Neural progenitor cell (in vitro differentiated cells): ENCODE measurements at places on chromosomes 2 and 18.

- DNase-seq = no peak
Measured at GRCh38 chr2:80246534-80246933, 58.0 kb downstream of the LRRTM1 start.

- DNase-seq = no peak
Measured at GRCh38 chr2:18154259-18154658, 275.8 kb downstream of the KCNS3 start.

- no peak for DNase-seq
Measured at GRCh38 chr2:217451666-217452065, 551.1 kb downstream of the TNS1 start.

DNA sequence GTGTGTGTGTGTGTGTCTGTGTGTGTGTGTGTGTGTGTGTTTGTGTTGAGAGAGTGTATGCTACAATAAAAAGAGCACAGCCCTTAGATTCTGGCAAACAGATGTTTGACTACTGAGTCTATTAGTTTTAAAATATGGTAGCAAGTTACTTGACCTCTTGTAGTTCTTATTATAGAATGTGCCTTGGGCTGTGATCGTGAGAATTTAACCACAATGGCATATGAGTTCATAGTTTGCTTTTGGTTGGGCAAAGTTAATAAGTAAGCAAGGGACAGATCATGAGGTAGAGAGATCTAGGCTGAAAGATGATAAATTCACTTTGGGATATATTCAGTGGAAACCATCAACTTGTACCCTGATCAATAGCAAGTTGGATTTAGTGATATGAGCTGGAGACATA lies 334.3 kb upstream of the VWC2L start:
- DNase-seq = no peak

DNA sequence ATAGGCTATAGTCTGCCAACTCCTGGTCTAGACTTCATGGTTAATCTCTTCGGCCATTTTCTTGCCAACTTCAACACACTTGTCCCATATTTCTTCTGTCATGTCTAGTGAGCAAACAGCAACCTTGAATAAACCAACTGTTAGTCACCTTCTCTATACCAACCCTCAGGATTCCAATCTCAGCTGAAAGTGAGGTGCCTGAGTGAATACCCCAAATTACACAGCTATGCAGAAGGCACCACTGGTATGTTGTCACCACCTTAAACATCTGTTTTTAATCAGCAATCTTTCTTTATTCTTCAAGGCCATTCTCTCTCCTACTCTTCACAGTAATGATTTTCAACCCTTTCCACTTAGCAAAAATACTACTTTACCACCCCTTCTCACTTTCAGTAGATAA lies 39.3 kb downstream of the THOC1 start:
- no peak for DNase-seq

GRCh38 chr18:55031576-55031975 lies 72.3 kb upstream of the CCDC68 start:
- no peak for DNase-seq

GRCh38 chr18:3177902-3178687 lies 41.7 kb downstream of the MYOM1 start:
- no peak for DNase-seq

GRCh38 chr2:1590596-1591460 lies 153.5 kb downstream of the PXDN start:
- DNase-seq = peak; percentile 42

DNA sequence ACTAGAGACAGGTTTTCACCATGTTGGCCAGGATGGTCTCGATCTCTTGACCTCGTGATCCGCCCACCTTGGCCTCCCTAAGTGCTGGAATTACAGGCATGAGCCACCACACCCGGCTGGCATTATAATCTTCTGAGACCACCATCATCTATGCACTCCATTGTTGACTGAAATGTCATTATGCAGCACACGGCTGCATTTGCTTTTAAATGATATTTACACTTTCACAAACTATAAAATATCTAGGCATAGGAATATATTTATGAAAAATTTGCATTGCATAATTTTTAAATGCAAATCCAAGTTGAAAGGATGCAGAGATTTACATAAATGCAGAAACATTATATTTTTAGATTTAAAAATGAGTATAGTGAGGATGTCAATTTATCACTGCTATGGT lies 30.0 kb upstream of the ANKRD44 start:
- DNase-seq = no peak

DNA sequence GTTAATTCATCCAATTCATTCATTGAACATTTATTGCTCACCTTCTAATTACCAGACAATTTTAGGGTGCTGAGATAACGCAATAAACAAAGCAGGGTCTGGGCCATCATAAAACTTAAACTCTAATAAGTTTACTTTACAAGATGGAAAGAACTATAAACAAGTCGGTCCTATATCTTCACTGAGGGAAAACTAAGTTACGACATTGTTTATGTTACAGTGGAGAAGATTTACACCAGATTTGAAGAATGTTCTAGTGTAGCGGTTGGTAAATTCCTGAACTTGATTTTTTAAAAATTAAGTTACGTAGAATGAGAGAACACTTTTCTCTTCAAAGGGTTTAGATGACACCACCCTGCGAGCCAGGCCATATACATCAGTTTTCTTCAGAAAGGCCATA lies 20.7 kb upstream of the FRZB start:
- no peak for DNase-seq

DNA sequence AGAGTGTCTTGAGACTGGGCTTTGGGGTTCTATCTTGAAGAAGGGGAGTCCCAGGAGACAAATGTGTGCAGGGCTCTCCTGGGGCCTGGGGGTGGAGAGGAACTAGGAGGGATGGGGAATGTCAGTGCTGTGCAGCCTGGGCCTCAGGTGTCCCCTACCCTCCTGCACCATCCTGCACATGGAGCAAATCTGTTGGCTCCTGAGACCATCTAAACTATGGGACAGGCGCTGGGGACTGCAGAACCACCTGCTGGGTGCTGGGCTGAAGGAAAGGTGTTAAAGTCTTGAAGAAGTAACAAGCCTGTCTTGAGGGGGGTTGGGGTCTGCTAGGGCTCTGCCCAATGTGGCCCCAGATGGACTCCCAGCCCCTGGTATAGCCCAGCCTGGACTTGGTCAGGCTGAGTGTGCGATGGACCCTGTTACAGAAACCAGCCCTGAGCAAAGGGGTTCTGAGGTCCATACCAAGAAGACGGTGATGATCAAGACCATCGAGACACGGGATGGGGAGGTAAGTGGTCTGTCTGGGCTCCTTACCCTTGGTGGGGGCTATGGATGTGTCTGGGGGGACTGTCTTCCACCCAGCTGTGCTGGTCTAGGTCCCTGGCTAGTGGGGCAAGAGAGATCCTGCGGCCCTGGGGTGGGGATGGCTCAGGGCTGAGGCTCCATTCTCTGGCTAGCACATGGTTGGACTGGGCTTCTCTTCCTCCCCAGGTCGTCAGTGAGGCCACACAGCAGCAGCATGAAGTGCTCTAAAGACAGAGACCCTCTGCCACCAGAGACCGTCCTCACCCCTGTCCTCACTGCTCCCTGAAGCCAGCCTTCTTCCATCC lies 7.3 kb downstream of the DES start:
- DNase-seq = no peak

DNA sequence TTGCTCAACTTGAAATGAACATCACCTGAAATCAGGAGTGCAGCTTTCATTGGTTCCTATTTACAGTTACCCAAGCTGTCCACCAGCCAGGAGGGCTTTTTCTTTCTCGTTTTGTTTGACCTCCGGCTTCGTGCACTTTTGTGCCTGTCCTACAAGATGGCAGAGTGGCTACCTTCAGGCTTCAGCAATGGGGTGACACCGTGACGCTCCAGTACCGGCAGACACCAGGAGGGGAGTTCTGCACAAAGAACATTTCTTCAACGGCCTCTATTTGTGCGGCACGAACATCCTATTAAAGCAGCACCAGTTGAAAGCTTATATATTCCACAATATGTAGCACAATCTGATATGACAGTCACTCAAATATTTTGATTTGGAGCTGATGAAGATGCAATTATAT lies 18.3 kb downstream of the RNASEH1 start:
- no peak for DNase-seq

DNA sequence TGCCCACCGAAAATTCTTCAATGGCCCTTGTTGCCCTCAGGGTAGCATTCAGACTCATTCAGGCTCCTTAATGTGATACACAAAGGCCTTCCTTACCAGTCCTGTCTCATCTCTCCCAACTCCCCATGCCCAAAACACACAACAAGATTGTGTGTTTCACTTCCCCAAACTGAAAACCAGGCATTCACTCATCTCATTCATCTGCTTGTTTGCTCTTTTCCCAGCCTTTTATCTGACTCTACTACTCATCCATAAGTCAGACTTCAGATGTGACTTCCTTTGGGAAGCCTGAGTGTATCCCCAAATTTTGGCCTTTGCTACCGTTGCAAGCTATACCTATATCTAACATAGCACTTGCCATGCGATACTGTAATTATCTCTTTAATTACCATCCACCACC lies 9.7 kb upstream of the SLC39A10 start:
- peak; percentile 13 for DNase-seq

- DNase-seq = no peak
Measured at GRCh38 chr2:127411653-127412369, 6.4 kb upstream of the PROC start.

DNA sequence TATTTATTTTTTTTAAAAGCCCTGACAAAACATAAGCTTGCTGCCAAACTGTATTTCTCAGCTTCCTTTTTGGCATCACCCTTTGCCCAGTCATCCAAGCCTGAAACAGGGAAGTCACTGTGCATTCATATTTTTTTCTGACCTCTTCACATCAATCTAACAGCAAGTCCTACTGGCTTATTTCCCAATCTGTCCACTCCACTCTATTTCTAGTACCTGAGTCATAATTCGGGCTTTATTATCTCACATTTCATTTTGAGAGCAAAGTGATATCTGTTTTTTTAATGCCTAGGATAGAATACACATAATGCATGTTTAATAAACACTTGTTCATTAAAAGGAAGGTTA lies 5.1 kb downstream of the HNMT start:
- DNase-seq = no peak

GRCh38 chr18:34121200-34121721 lies 103.5 kb downstream of the NOL4 start:
- DNase-seq = no peak

DNA sequence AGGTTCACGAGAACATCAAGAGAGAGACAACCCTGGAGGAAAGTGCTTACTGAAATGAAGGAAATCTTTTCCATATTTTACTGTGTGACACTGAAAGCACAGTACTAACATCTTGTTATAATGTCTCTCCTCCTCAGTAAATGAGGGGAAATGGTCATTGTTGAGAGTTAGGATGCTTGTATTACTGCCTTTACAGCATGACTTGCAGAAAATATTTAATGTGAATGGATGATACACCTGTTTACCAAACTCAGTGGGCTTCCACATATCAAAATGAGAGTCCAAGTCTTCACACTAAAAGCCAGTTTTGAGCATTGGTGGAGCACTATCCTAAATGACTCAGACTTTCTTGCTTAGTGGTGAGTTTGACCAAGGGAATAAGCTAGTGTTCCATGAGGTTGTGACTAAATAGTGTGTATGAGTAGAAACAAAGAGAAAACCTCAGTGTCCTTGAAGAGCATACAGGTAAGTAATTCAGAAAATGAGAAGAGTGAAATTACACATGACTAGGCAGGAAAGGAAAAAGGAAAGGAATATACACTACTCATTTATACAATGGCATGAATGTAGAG lies 930.7 kb upstream of the CELF4 start:
- no peak for DNase-seq

DNA sequence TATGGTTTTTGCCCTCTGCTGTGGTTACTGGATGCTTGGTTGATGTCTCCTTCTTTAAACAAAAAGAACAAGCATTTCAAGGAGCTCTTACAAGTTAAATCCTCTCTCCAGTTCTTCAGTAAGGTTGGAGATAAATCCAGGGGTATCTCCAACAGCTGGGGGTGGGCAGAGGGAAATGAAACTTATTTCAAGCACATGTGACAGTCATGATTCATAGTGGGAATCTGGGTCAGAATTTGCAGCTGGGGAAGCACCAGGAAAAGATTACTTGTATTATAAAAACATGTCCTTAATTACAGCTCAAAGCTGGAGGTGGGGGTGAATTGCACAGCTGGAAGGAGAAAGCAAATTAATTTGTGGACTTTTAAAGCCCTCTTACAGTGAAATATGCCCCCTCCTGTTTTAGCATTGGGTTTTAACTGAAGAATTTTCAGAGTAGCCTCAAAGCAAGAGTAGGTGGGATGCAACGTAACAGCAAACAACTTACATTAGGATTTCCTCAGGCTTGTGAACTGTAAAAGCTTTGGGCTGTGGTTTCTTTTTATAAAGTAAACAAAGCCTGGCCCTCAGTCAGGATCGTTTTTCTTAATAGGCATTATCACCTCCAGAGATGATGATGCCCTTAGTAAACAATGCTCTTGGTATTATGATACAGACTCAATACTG lies 596.4 kb downstream of the NYAP2 start:
- no peak for DNase-seq

GRCh38 chr2:37782155-37782673 lies 110.8 kb upstream of the CDC42EP3 start:
- no peak for DNase-seq

- no peak for DNase-seq
Measured at GRCh38 chr2:38416296-38417036, 39.4 kb upstream of the ATL2 start.

DNA sequence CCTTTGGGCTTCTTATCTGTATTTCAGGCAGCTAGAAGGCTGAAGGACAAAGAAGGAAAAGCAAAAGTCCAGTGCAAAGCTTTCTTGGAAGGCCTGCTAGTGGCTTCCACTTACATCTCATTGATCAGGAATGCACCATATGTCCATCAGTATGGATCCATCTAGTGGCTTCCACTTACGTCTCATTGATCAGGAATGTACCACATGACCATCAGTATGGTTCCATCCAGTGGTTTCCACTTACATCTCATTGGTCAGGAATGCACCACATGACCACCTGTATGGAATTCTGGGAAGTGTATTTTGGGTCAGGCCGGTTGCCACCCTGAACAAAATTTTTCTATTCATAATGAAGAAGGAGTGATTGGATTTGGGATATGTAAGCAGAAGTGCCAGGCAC lies 70.6 kb downstream of the LYPD6 start:
- DNase-seq = no peak

DNA sequence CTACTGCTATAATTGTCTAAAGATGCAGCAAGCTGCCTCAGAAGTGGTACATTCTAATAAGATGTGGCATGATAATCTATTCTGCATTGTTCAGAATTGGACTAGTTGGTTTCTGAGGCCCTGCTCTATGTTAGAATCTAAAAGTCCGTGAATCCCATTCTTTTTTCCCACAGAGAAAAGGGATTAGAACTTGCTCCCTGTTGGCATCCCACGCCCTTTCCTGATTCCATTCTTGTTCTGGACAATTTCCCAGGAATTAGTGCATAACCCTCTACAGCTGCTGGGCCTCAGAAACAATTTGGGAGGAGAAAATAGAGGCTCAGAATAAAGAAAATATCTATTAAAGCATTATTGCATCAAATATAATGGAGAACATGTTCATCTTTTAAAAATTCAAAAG lies 282.7 kb downstream of the NRXN1 start:
- DNase-seq = peak; percentile 35

GRCh38 chr2:62641936-62642335 lies 63.6 kb upstream of the EHBP1 start:
- DNase-seq = no peak

DNA sequence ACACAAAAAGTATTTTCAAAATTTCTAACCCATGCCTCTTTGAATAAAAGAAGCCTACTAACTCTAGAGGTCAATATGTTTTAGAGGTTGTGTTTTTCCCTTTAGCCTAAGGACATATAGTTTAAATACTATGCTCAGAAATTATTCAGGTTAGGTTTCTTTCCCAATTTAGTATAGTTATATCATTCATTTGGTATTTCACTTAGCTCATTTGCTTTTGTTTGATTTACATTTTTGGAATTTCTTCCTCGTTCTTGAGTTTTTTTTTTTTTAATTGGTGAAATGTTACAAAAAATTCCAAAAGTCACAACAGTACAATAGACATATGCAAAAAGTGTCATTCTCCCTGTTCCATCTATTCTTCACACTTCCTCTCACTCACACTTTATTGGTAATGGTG lies 371.3 kb upstream of the TNP1 start:
- no peak for DNase-seq
